ENCODE measurements at places on chromosomes 5 and 9.

DNA sequence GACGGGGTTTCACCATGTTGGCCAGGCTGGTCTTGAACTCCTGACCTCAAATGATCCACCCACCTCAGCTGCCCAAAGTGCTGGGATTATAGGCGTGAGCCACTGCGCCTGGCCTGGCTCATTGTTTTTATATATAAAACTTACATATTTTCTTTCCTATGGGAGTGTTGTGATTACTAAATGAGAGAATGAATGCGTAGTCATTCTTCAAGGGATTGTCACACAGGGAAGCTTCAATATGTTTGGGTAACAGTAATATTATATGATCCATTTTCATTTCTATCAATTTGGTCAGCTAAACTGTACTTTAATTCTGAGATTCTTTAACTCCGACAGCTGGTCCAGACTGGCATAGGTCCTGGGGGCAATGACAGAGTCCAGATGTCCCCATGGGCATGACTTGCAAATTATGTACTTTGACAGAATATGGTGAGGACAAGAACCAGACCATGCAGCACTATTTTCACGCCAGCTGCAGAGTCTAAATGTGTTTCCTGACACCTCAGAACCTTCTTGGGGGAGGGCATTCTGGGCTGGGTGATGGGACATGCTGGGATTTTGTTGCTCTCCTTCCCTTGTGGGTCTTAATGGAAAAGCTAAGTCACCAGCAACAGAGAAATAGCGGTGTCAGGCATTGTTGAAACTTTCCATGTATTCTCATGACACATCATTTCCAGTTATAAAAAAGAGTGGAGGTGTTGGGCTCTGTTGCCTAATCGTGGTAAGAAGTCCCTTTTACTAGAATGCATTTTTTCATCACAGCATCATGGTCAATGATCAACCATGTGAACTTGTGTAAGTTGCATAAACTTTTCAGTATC lies 40.9 kb upstream of the TNC start:
- no peak for DNase-seq

DNA sequence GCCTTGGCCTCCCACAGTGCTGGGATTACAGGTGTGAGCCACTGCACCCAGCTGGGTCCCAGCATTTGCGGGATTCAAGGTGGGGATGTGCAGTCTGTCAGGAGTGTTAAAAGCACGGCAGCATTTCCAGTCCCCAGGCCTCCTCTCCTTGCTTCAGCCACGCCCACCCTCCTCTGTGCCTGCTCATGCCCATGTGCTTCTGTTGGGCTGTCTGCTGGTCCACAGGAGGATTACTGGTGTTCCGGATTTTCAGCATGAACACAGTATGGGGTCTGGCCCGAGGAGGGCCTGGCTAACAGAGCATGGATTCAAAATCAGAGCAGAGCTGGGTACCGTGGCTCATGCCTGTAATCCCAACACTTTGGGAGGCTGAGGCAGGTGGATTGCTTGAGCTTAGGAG lies 5.5 kb downstream of the ARRDC1 start:
- DNase-seq = no peak

DNA sequence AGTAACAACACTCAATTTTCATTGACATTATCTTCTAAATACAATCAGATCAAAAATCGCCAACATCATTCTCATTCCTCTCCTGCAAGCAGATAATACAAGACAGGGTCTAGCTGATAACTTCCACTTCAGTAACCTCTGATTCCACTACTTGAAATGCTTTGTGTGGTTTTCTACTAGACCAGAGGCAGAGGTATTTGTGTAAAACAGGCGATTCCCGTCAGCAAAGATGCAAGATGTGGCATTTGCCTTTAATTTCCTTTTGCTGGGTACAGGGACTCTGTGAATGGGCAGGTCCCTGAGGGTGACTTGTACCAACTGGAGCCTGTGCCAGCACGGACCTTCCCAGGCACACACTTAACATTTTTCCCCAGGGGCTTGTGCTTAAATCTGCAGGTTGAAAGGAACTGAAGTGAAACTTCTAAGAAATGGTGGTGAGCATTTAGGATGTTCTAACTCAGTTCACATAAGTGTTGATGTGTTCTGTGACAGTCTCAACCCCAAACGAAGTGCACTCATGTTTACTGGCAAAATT lies 625.5 kb upstream of the WWC1 start:
- DNase-seq = no peak

- DNase-seq = no peak
Observed at GRCh38 chr5:6652025-6652424, 18.8 kb downstream of the SRD5A1 start.

DNA sequence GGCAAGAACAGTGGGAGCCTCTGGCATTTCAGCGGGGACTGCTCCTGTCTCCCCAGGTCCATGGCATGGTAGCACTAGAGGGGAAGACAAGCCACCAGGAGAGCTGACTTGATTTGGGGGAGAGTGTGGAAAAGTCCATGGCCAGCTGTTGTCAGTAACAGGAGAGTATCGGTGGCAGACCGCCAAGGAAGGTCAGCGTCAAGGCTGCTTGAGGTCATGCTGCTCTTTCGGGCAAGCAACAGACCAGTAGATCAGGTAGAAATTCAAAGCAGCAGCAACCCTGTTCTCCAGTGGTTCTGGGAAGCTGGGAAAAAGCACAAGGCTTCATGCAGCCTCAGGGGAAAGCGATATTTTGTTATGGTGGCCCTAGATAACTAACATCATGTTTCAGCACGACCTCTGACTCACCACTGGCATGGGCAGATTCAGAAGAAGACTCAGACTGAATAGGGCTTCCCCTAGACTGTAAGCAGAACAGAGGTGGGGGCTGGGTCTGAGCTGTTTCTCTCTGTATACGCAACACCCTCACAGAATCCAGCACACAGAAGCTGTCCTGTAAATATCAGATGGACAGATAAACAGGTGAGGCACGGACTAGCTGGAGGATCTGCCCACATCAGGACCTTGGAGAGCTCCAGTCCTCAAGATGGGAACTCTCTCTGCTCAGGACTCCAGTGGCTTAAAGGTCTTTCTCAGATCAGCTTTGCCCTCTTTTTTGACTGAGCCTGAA lies 35.2 kb upstream of the PLEKHG4B start:
- DNase-seq = peak; percentile 17

GRCh38 chr5:30447431-30447830 lies 746.1 kb upstream of the CDH6 start:
- DNase-seq = no peak

GRCh38 chr5:126579716-126580115 lies 15.3 kb downstream of the ALDH7A1 start:
- DNase-seq = no peak

DNA sequence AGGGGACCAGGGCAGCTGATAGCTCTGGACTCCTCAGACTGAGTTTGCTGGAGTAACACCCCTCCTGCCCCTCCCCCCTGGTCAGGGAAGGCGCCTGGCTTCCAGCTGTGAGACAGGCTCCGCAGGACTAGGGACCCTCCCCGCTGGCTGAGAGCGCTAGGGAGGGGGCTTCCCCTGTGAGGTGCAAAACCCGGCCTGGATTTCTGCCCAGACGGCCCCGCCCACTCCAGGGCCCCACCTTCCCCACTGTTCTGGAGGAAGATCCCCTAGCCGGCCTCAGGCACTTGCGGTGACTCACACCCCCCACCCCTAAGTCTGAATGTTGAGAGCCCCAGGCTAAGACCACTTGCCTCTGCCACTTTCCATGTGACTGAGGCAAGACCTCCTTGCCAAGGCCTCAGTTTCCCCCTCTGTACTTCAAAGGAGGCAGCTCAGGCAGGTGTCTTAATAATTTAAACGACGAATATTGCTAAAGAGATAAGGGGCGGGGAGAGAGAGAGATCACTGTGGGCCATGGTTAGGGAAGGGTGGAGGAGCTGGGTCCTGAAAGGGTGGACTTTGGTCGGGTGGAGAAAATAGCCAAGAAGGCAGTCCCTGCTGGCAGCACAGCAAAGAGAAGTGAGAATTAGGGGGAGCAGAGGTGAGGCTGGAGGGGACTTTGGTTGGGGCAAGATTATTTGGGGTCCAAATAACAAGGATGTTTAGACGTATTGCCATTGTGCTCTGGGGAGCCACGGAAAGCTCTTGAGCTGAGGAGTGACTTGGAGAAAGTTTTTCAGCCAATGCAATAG lies 1.0 kb upstream of the DAB2IP start:
- DNase-seq = peak; percentile 94

DNA sequence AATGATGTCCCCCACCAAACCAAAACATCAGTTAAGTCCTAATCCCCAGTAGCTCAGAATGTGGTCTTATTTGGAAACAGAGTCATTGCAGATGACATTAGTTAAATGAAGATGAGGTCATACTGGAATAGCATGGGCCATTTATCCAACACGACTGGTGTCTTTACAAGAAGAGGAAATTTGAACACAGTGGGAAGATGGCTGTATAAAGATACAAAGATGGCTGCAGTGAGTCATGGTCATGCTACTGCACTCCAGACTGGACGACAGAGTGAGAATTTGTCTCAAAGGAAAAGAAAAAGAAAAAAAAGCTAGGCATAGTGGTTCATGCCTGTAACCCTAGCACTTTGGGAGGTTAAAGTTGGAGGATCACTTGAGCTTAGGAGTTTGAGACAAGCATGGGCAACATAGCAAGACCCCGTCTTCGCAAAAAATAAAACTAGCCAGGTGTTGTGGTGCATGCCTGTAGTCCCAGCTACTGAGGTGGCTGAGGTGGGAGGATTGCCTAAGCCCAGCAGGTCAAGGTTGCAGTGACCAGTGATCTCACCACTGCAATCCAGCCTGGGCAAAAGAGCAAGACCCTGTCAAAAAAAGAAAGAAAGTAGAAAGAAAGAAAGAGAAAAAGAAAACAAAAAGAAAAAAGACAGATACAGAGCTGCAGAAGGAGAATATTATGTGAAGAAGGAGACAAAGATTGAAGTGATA lies 130.0 kb upstream of the CDKN2B start:
- no peak for DNase-seq

GRCh38 chr9:91817493-91818224 lies 132.4 kb downstream of the ROR2 start:
- DNase-seq = peak; percentile 80

DNA sequence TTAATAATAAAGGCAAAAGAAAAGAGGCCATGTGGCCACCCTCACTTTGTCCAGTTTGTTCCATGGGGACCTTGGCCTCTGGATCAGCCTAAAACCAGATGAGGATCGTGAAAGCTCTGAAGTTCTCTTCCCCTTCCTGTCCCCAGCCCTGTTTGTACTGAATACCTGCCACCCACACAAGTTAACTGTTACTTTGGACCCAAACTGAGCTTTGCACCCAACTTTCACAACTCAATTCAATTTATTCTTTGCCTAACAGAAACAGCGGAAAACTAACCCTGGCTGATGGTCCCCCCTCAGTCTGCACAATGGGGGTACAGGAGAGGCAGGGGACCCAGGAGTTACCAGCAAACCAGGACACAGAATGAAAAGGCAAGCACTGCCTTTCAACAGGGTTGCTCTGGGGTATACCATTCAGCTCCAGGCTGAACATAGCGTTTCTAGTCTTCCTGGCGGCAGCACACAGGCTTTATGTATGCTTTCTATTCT lies 28.2 kb downstream of the ABCA1 start:
- no peak for DNase-seq

DNA sequence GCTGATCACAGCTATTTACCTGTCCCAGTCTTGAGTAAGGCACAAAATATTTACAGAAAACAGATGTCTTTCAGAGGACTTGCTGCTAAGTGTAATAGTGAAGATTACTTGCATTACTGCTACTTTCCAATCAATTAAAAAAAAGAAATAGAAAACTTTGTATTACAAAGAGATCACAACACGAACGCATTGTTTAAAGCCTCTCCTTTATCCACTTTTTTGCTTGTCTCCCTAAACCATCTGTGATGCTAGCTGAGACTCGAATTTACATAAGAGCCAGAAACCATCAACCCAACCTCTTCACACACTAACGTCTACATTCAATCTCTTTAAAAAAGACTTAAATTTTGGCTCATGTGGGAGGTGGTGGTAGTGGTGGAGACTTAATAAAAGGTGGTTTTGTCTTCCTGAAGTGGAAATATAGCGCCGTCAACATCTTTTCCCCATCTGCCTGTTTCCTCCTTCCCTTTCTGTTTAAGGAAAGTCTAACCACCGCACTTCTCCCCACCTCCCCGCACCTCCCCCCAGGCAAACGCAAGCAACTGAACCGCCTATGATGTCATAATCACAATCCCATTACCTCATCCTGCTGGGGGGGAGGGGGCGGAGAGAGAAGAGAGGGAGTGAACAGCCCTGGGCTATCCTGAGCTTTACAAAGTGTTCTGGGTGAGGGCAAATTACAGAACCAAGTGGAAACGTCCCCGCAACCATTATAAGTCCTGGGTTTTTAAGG lies 948 bp upstream of the FAM53C start:
- DNase-seq = peak; percentile 81

- no peak for DNase-seq
Observed at GRCh38 chr5:123561230-123561629, 49.3 kb downstream of the CSNK1G3 start.

DNA sequence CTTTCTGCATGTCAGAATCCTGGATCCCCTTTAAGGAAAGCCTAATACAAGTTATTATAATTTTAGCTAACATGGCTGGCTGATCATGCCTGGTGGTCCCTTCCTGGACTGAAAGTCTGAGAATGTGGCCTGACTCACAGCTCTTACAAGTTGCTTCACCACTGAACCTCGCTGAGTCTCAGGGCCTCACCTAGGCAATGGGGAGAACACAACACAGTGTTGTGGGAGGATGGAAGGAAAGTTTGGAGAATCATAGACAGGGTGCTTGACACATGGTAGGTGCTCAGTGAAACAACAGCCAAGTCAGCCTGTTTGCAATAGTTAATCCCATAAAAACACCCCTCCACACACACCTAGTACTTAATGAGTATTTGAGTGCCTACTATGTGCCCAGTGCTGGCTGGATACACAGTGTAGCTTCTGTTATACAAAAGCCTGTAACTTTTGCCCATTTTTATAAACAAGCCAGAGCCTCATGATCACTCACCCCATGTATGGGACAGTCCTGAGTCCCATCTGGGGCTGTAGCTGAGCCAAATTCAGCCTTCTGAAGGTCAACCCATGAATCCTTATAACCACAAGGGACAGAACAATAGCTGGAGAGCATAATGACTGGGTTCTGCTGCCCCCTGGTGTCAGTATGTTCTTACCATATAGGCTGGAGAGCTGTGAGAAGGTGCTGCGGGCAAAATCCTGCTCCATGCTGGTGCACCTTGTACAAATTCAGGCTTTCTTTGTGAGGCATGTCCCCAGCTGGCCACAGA lies 3.9 kb downstream of the ACSL6 start:
- DNase-seq = peak; percentile 88
